ENCODE measurements at places on chromosomes 6 and 20.

DNA sequence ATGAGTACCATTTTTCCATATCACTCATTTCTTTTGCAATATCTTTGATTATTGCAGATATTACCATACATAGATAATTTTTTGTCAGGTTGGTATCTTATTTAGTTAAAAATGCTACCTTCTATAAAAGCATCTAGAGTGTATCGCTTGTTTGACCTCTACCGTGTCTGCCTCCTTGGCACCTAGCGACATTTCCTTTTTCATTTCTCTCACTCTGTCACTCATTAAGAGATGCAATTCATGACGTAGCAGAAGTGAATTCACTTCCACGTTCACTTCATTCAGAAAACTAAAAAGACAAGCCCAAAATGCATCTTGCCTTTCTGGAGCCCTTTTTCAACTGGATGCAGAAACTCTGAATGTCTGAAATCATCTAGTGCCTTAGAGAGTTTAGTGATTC is 172.9 kb downstream of the MMS22L start:
- DNase-seq, result no peak

GRCh38 chr6:47634210-47635047 is 64.0 kb upstream of the ADGRF4 start:
- no peak for DNase-seq

DNA sequence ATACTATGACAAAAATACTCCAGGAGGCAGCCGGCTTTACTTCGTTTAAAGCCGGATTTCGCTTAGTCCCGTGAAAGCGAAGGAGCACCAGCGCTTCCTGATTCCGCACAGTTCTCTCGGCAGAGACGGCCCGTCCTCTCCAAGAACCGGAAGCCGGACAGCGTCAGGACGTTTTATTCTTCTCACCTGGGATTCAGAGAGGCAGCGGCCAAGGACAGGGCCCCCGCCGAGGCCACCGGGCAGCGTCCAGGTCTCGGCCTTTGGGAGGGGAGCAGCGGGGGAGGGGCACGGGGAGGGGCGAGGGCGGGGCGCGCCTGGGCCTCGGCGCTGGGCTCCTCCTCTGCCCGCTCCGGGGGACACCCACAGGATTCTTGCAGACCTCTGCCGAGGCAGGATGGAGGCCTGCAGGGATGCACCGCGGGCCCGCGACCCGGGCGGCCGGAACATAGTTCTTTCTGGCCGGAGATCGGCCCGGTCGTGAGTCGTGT is 2.8 kb upstream of the DIDO1 start:
- no peak for DNase-seq

- DNase-seq, result peak; percentile 6
Observed at GRCh38 chr20:53706466-53707370, 113.1 kb upstream of the ZNF217 start.

DNA sequence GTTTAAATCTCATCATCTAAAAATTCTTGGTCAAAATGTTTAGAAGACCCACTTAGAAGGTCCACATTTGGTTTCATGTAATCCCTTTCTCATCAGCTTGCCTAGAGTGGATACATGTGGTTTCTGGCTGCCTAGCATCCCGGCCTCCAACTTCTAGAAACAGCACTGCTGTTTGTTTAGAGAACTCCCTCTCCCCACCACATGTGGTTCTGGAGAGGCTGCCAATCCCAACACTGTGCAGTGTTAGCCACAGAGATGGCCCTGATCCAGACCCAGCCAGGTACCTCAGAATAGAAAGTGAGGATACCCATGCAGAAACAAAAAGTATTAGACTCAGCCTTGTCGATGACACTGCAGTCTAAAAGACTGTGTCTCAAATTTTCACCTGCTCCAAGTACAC is 241.8 kb downstream of the BCKDHB start:
- no peak for DNase-seq

DNA sequence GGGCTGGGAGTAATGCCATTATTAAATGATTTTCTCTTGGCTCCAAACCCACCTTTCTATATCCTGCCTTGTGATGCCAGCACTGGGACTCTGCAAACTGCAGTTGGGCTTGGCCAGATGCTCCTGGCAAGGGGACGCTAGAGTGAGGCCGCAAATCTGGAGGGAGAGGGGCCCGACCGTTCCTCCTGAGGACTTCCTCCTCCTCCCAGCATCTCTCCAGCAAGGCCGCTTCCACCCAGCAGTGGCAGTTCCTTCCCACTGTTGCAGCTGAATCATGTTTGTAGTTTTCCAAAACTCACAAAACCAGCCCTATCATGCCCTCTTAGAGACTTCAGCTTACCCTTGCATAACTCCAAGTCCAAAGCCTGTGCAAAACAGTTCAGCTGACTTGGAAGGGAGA is 244.4 kb downstream of the FOXA2 start:
- DNase-seq, result no peak

GRCh38 chr20:2849529-2849928 is 9.0 kb downstream of the VPS16 start:
- DNase-seq, result no peak

DNA sequence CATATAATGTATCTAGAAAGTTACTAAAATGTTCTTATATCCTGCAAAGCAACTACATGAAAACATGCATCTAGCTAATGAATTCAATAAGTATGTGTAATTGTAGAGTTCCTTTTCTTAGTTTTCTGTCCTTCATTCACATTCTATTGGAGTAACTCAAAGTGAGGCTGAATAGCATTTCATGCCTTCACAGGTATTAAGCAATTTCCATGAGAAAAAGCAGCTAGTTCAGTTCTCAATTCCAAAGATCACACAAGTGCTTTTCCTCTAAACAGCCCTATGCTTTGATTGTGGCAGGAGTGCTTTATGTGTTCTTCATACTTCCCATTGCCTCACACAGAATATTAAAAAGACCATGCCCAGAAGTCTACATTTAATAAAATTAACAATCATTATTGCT is 274.9 kb downstream of the RFPL4B start:
- no peak for DNase-seq

Measured in stimulated activated CD8-positive, alpha-beta memory T cell treated with anti-CD3 and anti-CD28 coated beads, Interleukin-4, amount 100 ng/mL, for 1 hour (primary cell).